Endothelial cell (in vitro differentiated cells): ENCODE measurements at places on chromosomes 6 and 20. TPM values are rescaled to one million over a fixed set of nuclear protein-coding genes. Genes with fewer than 3 reads are reported as not detected.

Gene HLA-DQB2
- 0.31 TPM for total RNA-seq

Gene FAM83C
- not detected for total RNA-seq

Gene COQ3
- 2.9 TPM for total RNA-seq

Gene MCCD1
- total RNA-seq, result not detected

Gene TFAP2A
- total RNA-seq, result 0.31 TPM

Gene RNF144B
- 23.2 TPM for total RNA-seq

Gene STMN3
- 12.8 TPM for total RNA-seq

Gene RSPH4A
- 1.3 TPM for total RNA-seq
